Esophagus muscularis mucosa (tissue), 4 donors: ENCODE measurements at places on chromosomes 16 and 17.
A peak's percentile ranks its signal among the peaks of the same experiment; 100 is the strongest.

- no peak for DNase-seq
- no peaks in the 10 kb centered on the region for H3K27me3 ChIP-seq
- H3K4me3 ChIP-seq = no peak overlapping the region
- H3K27ac ChIP-seq = no peak overlapping the region
These were observed 7.8 kb upstream of the KRT19 start for GRCh38 chr17:41535764-41536481.

DNA sequence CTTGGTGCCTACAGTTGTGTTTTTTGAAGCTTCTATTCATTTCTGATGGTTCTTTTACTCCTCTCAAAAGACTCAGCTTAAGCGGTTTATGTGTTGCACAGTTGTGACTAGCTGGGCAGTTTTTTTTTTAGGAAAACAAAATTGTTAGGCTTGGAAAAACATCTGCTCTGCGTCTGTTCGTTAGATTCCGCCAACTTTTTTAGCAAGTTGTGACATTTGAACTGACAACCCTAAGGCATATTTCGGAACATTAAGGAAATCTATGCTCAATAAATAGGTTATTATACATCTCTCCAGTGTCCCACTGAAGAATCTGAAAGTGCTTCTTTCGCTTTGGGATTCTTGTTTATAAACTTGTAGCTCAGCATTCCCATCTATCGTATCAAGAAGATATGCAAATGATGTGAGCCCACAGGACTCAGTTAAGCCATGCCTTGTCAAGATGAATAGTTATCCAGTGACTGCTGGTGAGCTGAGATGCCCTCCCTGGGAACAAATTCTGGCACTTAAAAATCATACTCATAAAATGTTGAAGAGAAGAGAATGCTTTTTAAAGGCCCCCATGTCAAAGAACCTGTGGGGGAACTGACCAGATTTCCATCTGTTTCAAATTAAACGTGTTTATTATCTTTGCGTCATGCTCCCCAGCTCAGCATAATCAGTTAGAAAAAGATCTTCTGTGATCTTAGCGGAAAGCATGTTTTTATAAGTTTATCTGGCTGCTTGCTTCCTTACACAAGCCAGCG, 109.0 kb upstream of the FAM20A start:
- no peaks in the 10 kb centered on the region for H3K27me3 ChIP-seq
- DNase-seq = no peak
- peak overlapping the region; percentile 2 for H3K27ac ChIP-seq
- peaks cover 5% of the 10 kb centered on the region for H3K4me1 ChIP-seq
- H3K4me3 ChIP-seq = no peak overlapping the region
- H3K36me3 ChIP-seq = no peaks in the 10 kb centered on the region

- DNase-seq = no peak
- peak overlapping the region; percentile 76 for H3K4me3 ChIP-seq
- no peaks in the 10 kb centered on the region for H3K36me3 ChIP-seq
- H3K27me3 ChIP-seq = no peaks in the 10 kb centered on the region
These were observed 1.1 kb downstream of the ABAT start for GRCh38 chr16:8675183-8676159.

DNA sequence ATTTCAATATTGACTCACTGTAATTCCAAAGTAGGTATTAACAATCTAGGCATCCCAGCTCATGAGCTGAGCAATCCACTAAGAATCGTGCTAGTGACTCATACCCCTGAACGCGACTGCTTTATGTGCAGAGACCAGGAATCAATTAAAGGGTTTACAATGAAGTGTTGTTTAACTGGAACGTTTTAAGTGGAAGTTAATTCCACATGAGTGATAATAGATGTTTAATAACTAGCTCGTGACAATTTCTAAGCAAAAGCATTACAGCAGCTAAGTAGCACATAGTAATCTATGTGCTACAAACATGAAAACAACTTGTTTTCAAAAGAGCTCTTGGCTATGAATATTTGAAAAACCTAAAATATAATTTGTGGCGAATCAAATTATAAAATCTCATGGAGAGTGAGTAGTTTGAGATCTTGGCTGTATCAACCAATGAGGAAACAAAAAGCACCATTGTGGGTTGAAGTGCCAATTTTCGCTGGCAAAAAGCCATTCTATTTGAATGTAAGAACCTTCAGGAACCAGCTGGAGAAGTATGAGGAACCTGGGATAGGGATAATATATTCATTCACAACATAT, 9.4 kb downstream of the GJC1 start:
- H3K4me3 ChIP-seq = no peak overlapping the region
- peaks cover 28% of the 10 kb centered on the region for H3K4me1 ChIP-seq
- DNase-seq = no peak
- H3K36me3 ChIP-seq = no peaks in the 10 kb centered on the region
